ENCODE measurements at places on chromosomes 6 and 20. TPM values are rescaled to one million over a fixed set of nuclear protein-coding genes. Genes with fewer than 3 reads are reported as not detected.

DNA sequence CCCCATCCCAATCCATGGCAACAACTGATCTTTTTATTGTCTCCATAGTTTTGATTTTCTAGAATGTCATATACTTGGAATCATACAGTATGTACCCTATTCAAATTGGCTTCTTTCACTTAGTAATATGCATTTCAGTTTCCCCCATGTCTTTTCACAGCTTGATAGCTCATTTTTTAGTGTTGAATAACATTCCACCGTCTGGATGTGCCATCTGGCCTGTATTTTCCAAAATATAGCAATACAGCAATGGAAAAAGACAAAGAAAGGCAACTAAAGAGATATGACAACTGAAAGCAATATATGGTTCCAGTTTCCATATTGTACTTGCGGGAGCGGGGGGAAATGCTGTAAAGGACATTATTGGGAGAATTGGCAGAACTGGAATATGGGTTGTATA is 166.4 kb upstream of the NT5E start:
- no peak overlapping the region for H3K27ac ChIP-seq
- H3K4me1 ChIP-seq: no peaks in the 10 kb centered on the region
- H3K4me3 ChIP-seq: no peak overlapping the region
- no peaks in the 10 kb centered on the region for H3K36me3 ChIP-seq
- DNase-seq: no peak

DNA sequence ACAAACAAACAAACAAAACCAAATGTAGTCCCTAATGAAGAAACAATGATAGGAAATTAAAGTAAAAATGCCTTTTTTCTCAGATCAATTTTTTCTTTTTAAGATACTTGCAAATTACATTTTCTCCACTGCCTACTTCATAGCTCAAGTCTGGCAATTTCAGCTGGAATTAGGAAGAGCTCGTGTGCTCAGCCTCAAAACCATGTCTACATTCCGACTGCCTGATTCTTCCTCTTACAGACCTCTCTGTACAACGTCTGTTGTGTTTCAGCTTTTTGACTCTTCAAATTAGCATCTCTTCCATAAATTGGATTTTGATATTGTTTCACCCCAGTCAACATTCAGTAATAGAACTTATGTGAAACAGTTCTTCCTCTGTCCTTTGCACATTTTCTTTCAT is 9.3 kb upstream of the EDN1 start:
- peak overlapping the region; percentile 57 for H3K27ac ChIP-seq
- no peak for DNase-seq
- no peaks in the 10 kb centered on the region for H3K36me3 ChIP-seq
- H3K27me3 ChIP-seq: no peaks in the 10 kb centered on the region
- no peak overlapping the region for H3K4me3 ChIP-seq

DNA sequence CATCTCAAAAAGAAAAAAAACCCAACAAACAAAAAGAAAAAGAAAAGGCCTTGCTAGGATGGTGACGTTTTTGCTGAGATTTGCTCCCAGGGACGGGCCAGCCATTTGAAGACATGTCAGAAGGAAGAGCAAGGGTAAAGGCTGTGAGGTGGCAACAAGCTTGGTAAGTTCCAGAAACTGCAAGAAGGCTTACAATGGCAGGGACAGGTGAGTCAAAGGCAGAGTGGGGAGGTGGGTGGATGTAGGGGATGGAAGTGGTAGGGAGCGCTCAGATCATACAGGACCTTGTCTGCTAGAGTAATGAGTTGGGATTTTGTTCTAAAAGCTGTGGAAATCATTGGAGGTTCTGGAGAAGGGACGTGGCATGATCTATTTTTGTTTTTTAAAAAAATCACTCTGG is 4.3 kb downstream of the KIF3B start:
- no peak overlapping the region for H3K27ac ChIP-seq
- H3K36me3 ChIP-seq: no peaks in the 10 kb centered on the region
- H3K4me1 ChIP-seq: peaks cover 17% of the 10 kb centered on the region
- DNase-seq: no peak

- no peak overlapping the region for H3K4me3 ChIP-seq
- no peak overlapping the region for H3K27ac ChIP-seq
- H3K4me1 ChIP-seq: no peaks in the 10 kb centered on the region
- peaks cover 29% of the 10 kb centered on the region for H3K27me3 ChIP-seq
- DNase-seq: no peak
These were observed 45.9 kb upstream of the PKHD1 start for GRCh38 chr6:52133324-52133723.

- H3K27me3 ChIP-seq: no peaks in the 10 kb centered on the region
- no peak overlapping the region for H3K4me3 ChIP-seq
- H3K36me3 ChIP-seq: no peaks in the 10 kb centered on the region
- H3K27ac ChIP-seq: no peak overlapping the region
- no peaks in the 10 kb centered on the region for H3K4me1 ChIP-seq
These were observed 493.5 kb upstream of the FLRT3 start for GRCh38 chr20:14830899-14831298.

The SNAI1 gene
- 7.6 TPM for total RNA-seq

- H3K4me3 ChIP-seq: no peak overlapping the region
- peaks cover 15% of the 10 kb centered on the region for H3K4me1 ChIP-seq
- no peaks in the 10 kb centered on the region for H3K27me3 ChIP-seq
- H3K27ac ChIP-seq: no peak overlapping the region
- H3K36me3 ChIP-seq: no peaks in the 10 kb centered on the region
These were observed 309.3 kb upstream of the SUPT3H start for GRCh38 chr6:45686841-45687569.

DNA sequence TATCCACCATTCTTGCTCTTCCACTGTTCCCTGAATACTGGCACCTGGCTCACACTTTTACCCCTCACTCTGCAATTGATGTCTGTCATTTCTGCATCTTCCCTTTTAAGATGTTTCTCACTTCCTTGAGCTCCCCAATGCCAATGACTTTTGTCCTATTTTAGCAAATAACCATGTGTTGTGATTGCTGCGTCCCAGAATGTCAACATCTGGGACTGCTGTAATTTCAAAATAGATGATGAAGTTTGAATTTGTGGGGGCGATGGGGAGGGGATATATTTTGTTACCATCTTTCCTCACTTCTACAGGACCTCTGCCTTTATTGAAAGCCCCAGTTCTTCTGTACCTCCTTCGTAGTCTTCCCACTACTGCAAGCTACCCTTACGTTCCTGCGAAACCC is 40.0 kb upstream of the ADGRF5 start:
- no peak overlapping the region for H3K4me3 ChIP-seq
- no peak overlapping the region for H3K27ac ChIP-seq
- H3K27me3 ChIP-seq: 0 out of 2 replicates have a peak, but pooled peaks cover 5% of the 10 kb centered on the region
- no peak for DNase-seq
- no peaks in the 10 kb centered on the region for H3K4me1 ChIP-seq

- no peaks in the 10 kb centered on the region for H3K4me1 ChIP-seq
- H3K27ac ChIP-seq: no peak overlapping the region
- no peak overlapping the region for H3K4me3 ChIP-seq
- H3K36me3 ChIP-seq: no peaks in the 10 kb centered on the region
These were observed 61.7 kb downstream of the TCP11 start for GRCh38 chr6:35079311-35080000.

DNA sequence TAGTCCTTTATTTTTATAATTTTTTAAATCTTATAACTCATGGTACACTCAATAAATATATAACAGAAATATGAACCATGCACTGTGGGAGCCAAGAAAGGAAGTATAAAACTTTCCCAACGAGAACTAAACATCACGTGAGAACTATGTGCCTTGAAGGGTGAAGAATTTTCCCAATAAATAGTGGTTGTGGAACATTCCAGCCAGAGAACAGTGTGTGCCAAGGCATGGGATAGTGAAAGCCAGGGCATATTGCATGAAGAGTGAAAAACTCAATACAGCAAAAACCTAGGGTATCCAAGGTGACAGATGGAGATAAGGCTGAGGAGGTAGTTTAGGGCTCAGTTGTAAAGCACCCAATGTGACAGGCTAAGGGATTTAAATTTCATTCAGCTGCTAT is 86.1 kb downstream of the SIM1 start:
- H3K36me3 ChIP-seq: no peaks in the 10 kb centered on the region
- no peak overlapping the region for H3K27ac ChIP-seq
- H3K4me3 ChIP-seq: no peak overlapping the region

GRCh38 chr6:37173493-37174195 is 3.7 kb downstream of the PIM1 start:
- 0 out of 2 replicates have a peak overlapping the region, but pooled peaks have one; percentile 3 for H3K27ac ChIP-seq
- peaks cover 34% of the 10 kb centered on the region for H3K36me3 ChIP-seq
- DNase-seq: peak; percentile 43

The ADGRB3 gene
- not detected for total RNA-seq

GRCh38 chr20:846894-847278 is 13.4 kb downstream of the FAM110A start:
- no peaks in the 10 kb centered on the region for H3K4me1 ChIP-seq
- no peaks in the 10 kb centered on the region for H3K27me3 ChIP-seq
- no peak overlapping the region for H3K4me3 ChIP-seq
- H3K36me3 ChIP-seq: no peaks in the 10 kb centered on the region

The RSPO3 gene
- total RNA-seq: 0.13 TPM

GRCh38 chr6:157280947-157281346 is 42.4 kb downstream of the TMEM242 start:
- H3K36me3 ChIP-seq: no peaks in the 10 kb centered on the region
- H3K27ac ChIP-seq: no peak overlapping the region
- no peaks in the 10 kb centered on the region for H3K27me3 ChIP-seq
- DNase-seq: no peak
- no peak overlapping the region for H3K4me3 ChIP-seq
- no peaks in the 10 kb centered on the region for H3K4me1 ChIP-seq

- H3K27me3 ChIP-seq: peaks cover 42% of the 10 kb centered on the region
- no peak for DNase-seq
- peaks cover 5% of the 10 kb centered on the region for H3K4me1 ChIP-seq
- no peaks in the 10 kb centered on the region for H3K36me3 ChIP-seq
- no peak overlapping the region for H3K4me3 ChIP-seq
These were observed 25.8 kb downstream of the KCNB1 start for GRCh38 chr20:49456646-49457045.

The MYO6 gene
- 10.9 TPM for total RNA-seq

GRCh38 chr6:12968290-12968689 is 251.7 kb downstream of the PHACTR1 start:
- peak overlapping the region; percentile 26 for H3K27ac ChIP-seq
- H3K4me3 ChIP-seq: peak overlapping the region; percentile 59
- DNase-seq: peak; percentile 6
- H3K36me3 ChIP-seq: no peaks in the 10 kb centered on the region
- no peaks in the 10 kb centered on the region for H3K27me3 ChIP-seq

The TGIF2 gene
- 9.3 TPM for total RNA-seq

DNA sequence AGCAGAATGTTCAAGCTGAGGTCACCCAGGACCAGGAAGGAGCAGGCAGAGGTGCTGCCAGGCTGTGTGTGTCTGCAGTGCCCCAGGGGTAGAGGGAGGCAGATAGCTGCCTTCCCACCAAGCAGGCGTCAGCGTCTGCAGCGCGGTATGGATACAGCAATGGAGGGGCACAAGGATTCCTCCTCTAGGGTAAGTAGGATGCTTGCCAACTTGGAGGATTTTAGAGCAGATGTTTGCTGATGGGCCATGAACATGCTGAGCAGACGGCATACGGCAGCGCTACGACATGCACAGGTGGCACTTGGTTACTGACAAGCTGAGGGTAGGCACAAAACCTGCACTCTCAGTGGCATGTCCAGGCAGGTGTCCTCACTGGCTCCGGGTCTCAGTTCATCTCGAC is 48.1 kb downstream of the PSMG4 start:
- no peak overlapping the region for H3K4me3 ChIP-seq
- H3K27me3 ChIP-seq: no peaks in the 10 kb centered on the region
- no peaks in the 10 kb centered on the region for H3K4me1 ChIP-seq
- DNase-seq: no peak
- no peak overlapping the region for H3K27ac ChIP-seq

- H3K4me3 ChIP-seq: no peak overlapping the region
- DNase-seq: no peak
- peaks cover 30% of the 10 kb centered on the region for H3K4me1 ChIP-seq
- no peaks in the 10 kb centered on the region for H3K27me3 ChIP-seq
These were observed 84.9 kb upstream of the MLN start for GRCh38 chr6:33888664-33889200.

DNA sequence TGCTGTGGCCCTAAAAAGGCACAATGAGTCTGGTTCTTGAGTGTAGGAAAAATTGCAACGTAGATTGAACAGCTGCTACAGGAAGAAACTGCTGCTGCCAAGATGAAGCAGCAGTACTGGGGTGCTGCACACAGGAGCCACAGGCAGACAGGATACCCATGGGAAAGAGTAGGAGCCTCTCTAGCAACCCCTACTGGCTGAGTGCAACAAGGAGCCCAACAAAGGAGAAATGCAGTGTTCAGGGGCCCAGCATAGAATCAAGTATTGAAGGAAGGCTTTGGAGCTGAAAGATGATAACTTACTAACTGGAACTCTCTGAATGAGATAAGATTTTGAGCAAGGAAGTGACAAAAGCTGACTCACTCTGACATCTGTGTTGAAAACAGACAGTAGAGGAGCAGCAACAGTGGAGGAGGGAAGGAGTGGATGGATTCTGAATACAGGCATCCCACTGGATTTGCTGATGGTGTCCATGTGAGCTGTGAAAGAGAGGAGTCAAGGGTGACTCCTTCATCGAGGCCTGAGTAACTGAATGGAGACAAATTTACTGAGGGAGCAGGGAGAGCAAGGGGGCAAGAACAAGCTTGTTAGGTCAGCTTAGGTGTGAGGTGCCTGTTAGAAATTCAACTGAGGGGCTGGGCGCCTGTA is 534.7 kb upstream of the JARID2 start:
- no peak overlapping the region for H3K4me3 ChIP-seq
- H3K36me3 ChIP-seq: no peaks in the 10 kb centered on the region
- peaks cover 57% of the 10 kb centered on the region for H3K4me1 ChIP-seq
- H3K27ac ChIP-seq: peak overlapping the region; percentile 99
- H3K27me3 ChIP-seq: no peaks in the 10 kb centered on the region

The SMLR1 gene
- total RNA-seq: not detected

The AGER gene
- total RNA-seq: 0.22 TPM

The RIPOR2 gene
- total RNA-seq: 2.7 TPM

The COL12A1 gene
- 1,033 TPM for total RNA-seq

The FAM162B gene
- total RNA-seq: not detected

- peaks cover 3% of the 10 kb centered on the region for H3K27me3 ChIP-seq
- no peaks in the 10 kb centered on the region for H3K4me1 ChIP-seq
- no peak for DNase-seq
- H3K36me3 ChIP-seq: no peaks in the 10 kb centered on the region
- H3K4me3 ChIP-seq: no peak overlapping the region
These were observed 98.7 kb upstream of the LRFN2 start for GRCh38 chr6:40685862-40686261.

- no peak overlapping the region for H3K4me3 ChIP-seq
- DNase-seq: no peak
- no peaks in the 10 kb centered on the region for H3K27me3 ChIP-seq
- no peaks in the 10 kb centered on the region for H3K4me1 ChIP-seq
These were observed 116.6 kb downstream of the PTPRK start for GRCh38 chr6:128403618-128404444.

The TSHZ2 gene
- total RNA-seq: 13.4 TPM

DNA sequence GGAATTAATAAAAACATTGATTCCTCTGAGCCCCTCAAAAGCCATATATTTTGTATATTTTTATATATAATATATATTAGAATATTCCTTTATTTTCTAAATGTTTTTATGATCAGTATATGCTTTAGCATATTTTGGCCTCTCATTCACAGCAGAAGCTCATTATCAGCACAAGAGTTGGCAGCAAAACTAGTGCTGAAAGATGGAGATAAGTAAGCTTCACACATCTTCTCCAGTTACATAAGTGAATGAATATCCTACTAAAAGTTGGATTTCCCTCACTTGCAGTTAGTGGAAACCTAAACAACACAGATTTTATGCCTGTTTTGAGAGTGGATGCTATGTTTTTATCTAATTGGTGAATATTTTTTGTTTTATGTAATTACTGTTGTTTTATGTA is 1303.8 kb upstream of the ADGRB3 start:
- H3K36me3 ChIP-seq: no peaks in the 10 kb centered on the region
- no peak overlapping the region for H3K27ac ChIP-seq
- no peak overlapping the region for H3K4me3 ChIP-seq

Data from GM23248 (cell line).